ENCODE measurements at places on chromosomes 4 and X.
A peak's percentile ranks its signal among the peaks of the same experiment; 100 is the strongest.

DNA sequence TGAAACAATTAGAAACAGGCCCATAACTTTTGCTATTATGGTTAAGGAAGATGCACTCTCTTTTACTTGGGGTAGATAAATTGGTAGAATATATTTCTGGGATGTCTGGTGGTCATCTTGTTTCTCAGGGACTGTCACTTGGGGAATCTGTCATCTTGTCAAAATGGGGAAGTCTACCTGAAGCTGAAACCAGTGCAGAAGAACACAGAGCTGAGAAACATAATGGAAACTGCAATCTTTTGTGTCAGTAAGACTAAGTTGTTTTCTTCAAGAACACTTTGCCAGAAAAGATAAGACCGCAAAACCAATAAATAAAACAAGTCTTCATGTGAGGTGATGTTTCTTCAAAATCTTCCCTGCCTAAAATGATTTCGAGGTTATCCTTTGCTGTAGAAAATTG is 92.0 kb downstream of the NAA11 start:
- no peaks in the 10 kb centered on the region for H3K4me1 ChIP-seq
- no peaks in the 10 kb centered on the region for H3K27me3 ChIP-seq
- no peak overlapping the region for H3K27ac ChIP-seq
- DNase-seq, result no peak

DNA sequence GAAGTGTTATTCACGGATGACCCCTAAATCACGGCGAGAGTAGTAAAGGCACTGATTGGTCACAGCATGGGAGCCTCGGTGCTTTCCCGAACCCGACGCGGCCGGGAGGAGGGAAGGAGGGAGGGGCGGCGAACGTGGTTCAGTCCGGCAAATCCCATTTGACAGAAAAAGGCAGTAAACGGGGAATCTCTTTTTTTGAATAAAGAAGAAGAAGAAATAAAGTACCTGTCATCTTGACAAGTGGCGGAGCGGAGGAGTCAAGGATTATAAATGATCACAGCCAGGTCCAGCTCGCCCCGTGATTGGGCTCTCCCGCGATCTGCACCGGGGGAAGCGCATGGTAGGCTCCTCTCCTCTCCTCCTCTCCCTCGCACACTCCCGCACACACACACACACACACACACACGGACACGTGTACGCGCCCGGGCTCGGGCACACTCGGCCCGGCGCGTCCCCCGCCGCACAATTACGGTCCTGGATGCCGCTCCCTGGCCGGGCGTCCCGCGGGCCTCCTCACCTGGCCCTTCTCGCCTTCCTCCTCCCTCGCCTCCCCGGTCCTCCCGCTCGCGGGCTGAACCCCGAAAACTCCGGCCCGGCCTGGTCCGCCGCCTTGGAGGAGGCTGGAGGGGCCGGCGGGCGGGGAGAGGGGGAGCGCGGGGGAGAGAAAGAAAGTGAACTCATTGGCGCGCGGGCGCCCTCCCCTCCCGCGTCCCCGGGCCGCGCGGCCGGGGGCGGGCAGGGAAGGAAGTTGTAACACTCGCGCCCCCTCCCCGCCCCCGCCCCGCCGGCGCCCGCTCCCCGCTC is 99.2 kb upstream of the TENM3 start:
- H3K27ac ChIP-seq, result no peak overlapping the region
- H3K27me3 ChIP-seq, result peaks cover 77% of the 10 kb centered on the region
- DNase-seq, result no peak
- H3K4me1 ChIP-seq, result peaks cover 17% of the 10 kb centered on the region
- peak overlapping the region; percentile 63 for H3K4me3 ChIP-seq

- H3K27me3 ChIP-seq, result peaks cover 12% of the 10 kb centered on the region
- H3K4me1 ChIP-seq, result no peaks in the 10 kb centered on the region
- no peak overlapping the region for H3K27ac ChIP-seq
- H3K4me3 ChIP-seq, result no peak overlapping the region
- DNase-seq, result no peak
These were observed 22.9 kb upstream of the TMEM255A start for GRCh38 chrX:120334151-120334550.

DNA sequence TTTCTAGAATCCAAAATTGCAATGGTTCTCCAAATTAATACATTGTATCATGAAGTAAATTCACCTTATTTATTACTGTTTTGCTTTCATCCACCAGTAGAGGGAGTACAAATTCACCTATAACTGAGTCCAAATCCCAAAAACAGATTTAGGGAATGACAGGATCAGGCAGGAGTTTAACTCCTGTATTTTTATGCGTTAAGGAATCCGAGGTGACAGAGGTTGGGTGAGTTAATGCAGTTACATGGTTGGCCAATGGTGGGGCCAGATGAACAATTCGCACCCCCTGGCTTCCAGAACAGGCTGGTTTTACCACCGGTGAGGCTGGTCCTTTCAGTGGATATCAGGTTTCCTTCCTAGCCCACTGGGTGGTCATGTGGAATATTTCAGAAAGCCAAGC is 82.4 kb downstream of the MTNR1A start:
- no peak for DNase-seq
- H3K4me1 ChIP-seq, result no peaks in the 10 kb centered on the region
- no peaks in the 10 kb centered on the region for H3K36me3 ChIP-seq
- peaks cover 3% of the 10 kb centered on the region for H3K27me3 ChIP-seq
- no peak overlapping the region for H3K27ac ChIP-seq
- H3K4me3 ChIP-seq, result no peak overlapping the region

DNA sequence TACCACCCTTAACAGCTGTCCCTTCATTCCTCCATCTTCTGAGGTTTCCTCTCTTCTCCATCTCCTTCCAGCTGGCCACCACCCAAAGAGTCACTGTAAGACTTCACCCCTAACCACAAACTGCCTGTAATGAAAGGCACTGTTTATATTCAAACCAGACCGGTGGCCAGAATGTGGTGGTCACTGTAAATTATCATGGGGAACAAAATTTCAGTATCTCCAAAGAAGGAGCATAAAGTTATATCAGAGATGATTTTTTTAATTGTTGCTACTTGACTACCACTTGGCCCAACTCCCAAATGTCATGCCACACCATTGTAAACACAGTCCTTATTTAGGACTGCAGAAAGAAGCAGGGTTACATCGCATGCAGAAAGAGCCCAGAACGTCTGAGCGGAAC is 44.8 kb downstream of the SMARCA1 start:
- no peak overlapping the region for H3K4me3 ChIP-seq
- DNase-seq, result no peak
- H3K36me3 ChIP-seq, result no peaks in the 10 kb centered on the region
- no peak overlapping the region for H3K27ac ChIP-seq

- peaks cover 7% of the 10 kb centered on the region for H3K4me1 ChIP-seq
- H3K27me3 ChIP-seq, result peaks cover 24% of the 10 kb centered on the region
- no peak overlapping the region for H3K27ac ChIP-seq
These were observed 42.2 kb downstream of the SMIM20 start for GRCh38 chr4:25956260-25956659.

- peaks cover 53% of the 10 kb centered on the region for H3K36me3 ChIP-seq
- H3K27ac ChIP-seq, result no peak overlapping the region
- no peaks in the 10 kb centered on the region for H3K27me3 ChIP-seq
- no peak overlapping the region for H3K4me3 ChIP-seq
These were observed 24.3 kb downstream of the TMEM154 start for GRCh38 chr4:152655272-152656129.

- no peaks in the 10 kb centered on the region for H3K36me3 ChIP-seq
- H3K4me1 ChIP-seq, result peaks cover 3% of the 10 kb centered on the region
- DNase-seq, result no peak
- no peak overlapping the region for H3K4me3 ChIP-seq
These were observed 56.3 kb upstream of the LCORL start for GRCh38 chr4:18077808-18078207.

- H3K4me1 ChIP-seq, result no peaks in the 10 kb centered on the region
- H3K36me3 ChIP-seq, result no peaks in the 10 kb centered on the region
- no peaks in the 10 kb centered on the region for H3K27me3 ChIP-seq
These were observed 285.4 kb upstream of the BOD1L1 start for GRCh38 chr4:13912966-13913365.

GRCh38 chr4:147287588-147287890 is 193.4 kb upstream of the EDNRA start:
- H3K4me3 ChIP-seq, result no peak overlapping the region
- H3K27me3 ChIP-seq, result no peaks in the 10 kb centered on the region
- no peak for DNase-seq

DNA sequence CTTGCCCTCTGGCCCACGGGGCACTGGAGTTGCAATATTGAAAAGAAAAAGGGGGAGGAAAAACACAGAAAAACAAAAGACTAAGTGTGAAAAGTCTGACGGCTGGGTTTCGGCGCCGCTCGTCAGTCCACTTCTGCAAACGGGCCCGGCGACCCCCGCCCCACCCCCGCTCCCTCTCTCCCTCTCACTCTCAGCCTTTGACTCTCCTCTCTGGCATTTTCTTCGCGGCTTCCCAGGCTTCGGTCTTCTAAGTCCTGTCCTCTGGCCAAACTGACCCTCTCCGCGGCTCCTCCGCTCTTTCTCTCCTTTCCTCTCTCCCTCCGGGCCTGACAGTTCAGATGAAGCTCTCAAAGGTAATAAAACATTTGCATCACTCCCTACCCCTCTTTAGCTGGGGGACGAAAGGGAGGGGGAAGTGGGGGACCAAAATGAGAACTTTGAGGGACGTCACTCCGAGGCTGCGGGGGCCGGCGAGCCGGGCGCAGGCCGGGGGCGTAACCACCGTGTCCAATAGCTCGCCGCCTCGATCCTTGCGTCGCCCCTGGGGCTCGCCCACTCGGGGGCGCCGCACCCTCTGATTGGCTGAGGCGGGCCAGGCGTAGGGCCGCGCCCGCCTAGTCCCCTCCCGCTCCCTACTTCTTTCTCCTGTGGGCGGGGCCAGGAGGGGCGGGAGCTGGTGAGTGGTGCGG is at the start of gene NKX6-1:
TSS of gene NKX6-1 (minus strand) at position 358 of the 689 bp plus-strand sequence. CDS start 1,064 bp downstream, outside the sequence.
- peaks cover 95% of the 10 kb centered on the region for H3K27me3 ChIP-seq
- peak; percentile 39 for DNase-seq
- H3K36me3 ChIP-seq, result no peaks in the 10 kb centered on the region

DNA sequence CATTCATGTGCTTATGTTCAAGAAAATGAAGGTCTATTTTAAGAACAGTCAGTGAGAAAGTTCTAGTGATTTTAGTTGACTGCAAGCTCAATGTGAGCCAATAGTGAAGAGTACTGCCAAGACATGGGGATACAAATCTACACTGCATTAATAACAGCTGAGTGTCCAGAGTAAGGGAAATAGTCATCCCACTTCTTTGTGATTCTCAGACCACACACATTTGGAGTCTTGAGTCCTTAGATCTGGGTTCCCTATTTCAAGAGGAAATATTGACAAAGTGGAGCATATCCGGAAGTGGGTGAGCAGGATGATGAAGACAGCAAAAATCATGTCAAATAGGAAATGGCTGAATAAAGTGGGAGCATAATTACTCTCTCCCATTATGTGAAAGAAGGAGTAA is 171.1 kb downstream of the LARP7 start:
- no peak for DNase-seq
- no peak overlapping the region for H3K4me3 ChIP-seq
- no peaks in the 10 kb centered on the region for H3K4me1 ChIP-seq
- no peak overlapping the region for H3K27ac ChIP-seq
- peaks cover 13% of the 10 kb centered on the region for H3K27me3 ChIP-seq

- no peak for DNase-seq
- no peaks in the 10 kb centered on the region for H3K27me3 ChIP-seq
- peaks cover 90% of the 10 kb centered on the region for H3K36me3 ChIP-seq
- no peak overlapping the region for H3K4me3 ChIP-seq
- H3K27ac ChIP-seq, result no peak overlapping the region
- no peaks in the 10 kb centered on the region for H3K4me1 ChIP-seq
These were observed 55.7 kb downstream of the HTT start for GRCh38 chr4:3130201-3130600.

GRCh38 chr4:101309925-101310324 is 37.4 kb downstream of the PPP3CA start:
- no peaks in the 10 kb centered on the region for H3K27me3 ChIP-seq
- DNase-seq, result no peak
- no peak overlapping the region for H3K4me3 ChIP-seq

DNA sequence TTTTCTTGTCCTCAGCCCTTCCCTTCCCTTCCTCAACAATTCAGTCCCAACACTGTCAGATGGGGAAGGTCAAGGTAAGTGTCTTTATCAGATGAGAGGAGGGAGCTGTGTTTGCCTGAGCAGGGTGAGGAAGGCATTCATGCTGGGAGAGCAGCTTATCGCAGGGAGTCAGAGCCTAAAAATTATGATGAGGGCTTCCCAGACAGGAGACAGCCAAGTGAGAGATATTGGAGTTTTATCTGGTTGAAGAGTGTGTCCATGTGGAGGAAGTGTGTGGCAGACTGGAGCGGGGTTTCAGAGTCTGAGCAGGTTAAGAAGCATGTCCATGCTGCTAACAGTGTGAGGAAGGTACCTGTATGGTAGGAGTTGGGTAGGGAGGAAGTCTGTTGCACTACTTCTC is 18.4 kb downstream of the BEX4 start:
- DNase-seq, result no peak
- H3K27me3 ChIP-seq, result peaks cover 22% of the 10 kb centered on the region
- no peaks in the 10 kb centered on the region for H3K4me1 ChIP-seq
- no peak overlapping the region for H3K4me3 ChIP-seq

GRCh38 chr4:26082565-26082964 is 168.5 kb downstream of the SMIM20 start:
- no peak overlapping the region for H3K4me3 ChIP-seq
- peak overlapping the region; percentile 93 for H3K27ac ChIP-seq
- H3K36me3 ChIP-seq, result peaks cover 12% of the 10 kb centered on the region

GRCh38 chr4:125550769-125551168 is 236.0 kb downstream of the FAT4 start:
- no peaks in the 10 kb centered on the region for H3K4me1 ChIP-seq
- no peaks in the 10 kb centered on the region for H3K36me3 ChIP-seq

DNA sequence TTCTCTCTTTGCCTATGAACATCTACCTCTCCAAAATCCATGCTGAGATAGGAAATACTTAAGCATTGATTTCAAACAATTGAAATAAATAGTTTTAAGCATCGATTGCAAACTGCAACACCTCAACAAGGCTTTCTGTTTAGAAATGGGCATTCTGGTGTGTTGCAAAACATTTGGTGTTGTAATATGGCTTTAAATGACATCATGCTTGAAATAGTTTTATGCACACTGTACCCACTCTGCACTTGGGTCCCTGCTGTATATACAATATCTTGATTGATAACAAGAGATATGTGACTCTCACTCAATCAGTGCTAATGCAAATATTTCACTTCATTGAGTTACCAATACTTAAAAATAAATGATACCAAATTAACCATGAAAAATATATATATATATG is 964.9 kb upstream of the GRIA3 start:
- H3K4me1 ChIP-seq, result no peaks in the 10 kb centered on the region
- H3K27ac ChIP-seq, result no peak overlapping the region
- H3K36me3 ChIP-seq, result no peaks in the 10 kb centered on the region
- H3K27me3 ChIP-seq, result peaks cover 24% of the 10 kb centered on the region
- H3K4me3 ChIP-seq, result no peak overlapping the region

DNA sequence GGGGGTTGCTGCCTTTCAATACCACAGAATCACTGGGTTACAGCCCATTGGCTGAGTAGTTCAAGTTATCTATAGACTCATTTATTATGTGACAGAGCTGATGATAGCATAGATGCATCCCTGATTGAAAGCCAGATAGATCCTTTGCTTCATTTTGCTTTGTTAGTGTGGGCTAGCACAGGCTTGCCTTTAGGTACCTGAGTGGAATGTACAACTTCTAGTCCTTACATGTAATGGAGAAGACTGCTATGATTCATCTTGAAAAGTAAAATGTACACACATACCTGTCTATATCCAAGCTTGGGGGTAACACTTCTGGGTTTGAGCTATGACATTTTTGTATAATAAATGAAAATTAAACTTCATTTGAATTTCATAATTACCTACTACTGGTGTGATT is 226.0 kb upstream of the FTHL17 start:
- no peak overlapping the region for H3K4me3 ChIP-seq
- H3K36me3 ChIP-seq, result no peaks in the 10 kb centered on the region
- H3K27ac ChIP-seq, result no peak overlapping the region
- no peaks in the 10 kb centered on the region for H3K4me1 ChIP-seq
- DNase-seq, result no peak
- peaks cover 30% of the 10 kb centered on the region for H3K27me3 ChIP-seq
